H9 (cell line): ENCODE measurements at places on chromosomes 12 and 14. TPM values are rescaled to one million over a fixed set of nuclear protein-coding genes. Genes with fewer than 3 reads are reported as not detected.
A peak's percentile ranks its signal among the peaks of the same experiment; 100 is the strongest.

The ANG gene
- total RNA-seq = 3.2 and 3.8 TPM in 2 replicates

The BEST3 gene
- 0.11 and 0.42 TPM in 2 replicates for total RNA-seq

The HPD gene
- 0.22 TPM in 1 of 2 replicates, not detected in the other for total RNA-seq

The TCTN2 gene
- total RNA-seq = 7.4 and 7.7 TPM in 2 replicates

The RABGGTA gene
- total RNA-seq = 25.6 and 26.1 TPM in 2 replicates

The CYP27B1 gene
- total RNA-seq = 6.1 and 6.5 TPM in 2 replicates

The SYNDIG1L gene
- total RNA-seq = 0.22 and 0.33 TPM in 2 replicates

The DCN gene
- not detected in 2 replicates for total RNA-seq

The DENND5B gene
- total RNA-seq = 13.4 and 14.2 TPM in 2 replicates

The TGM1 gene
- total RNA-seq = 1.8 and 2.9 TPM in 2 replicates

The PTGER2 gene
- total RNA-seq = 0.68 and 1.0 TPM in 2 replicates

The OAS2 gene
- not detected in 2 replicates for total RNA-seq

The VDR gene
- 0.61 and 0.70 TPM in 2 replicates for total RNA-seq

DNA sequence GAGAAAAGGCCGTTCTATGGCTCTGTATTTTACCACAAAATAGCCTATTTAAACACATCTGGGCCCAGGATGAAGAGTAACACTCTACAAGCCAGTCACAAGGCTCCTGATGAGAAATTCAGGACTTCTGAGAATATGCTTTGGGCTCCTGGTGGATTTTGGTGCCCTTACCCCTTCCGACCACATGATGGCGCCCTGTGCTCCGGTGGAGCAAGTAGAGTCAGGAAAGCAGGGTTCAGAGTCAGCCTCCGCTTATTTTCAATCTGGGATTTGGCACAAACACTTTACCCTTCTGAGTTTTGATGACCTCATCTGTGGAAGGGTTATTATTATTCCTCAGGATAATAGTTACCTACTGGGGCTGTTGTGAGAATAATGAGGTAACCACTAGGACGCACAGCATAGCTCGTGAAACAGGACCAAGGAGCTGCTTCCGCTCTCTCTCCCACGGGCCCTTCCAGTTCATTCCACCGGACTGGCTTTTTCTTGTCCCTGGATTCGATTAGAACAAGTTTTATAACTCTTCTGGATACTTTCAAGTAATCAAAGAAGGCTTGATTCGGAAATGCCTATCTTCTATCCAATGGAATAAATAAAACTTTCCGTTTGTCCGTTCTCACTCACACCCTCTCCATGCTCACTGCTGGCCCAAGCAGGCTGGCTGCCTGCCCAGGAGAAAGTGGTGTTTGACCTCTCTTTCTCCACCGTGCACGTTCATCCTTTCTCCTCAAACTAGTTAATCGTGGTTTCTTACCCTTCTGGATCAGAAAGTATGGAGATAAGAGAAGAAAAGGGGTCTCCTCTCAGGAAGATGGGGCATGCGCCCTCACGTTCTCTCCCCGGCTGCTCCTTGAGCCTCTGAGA, 104.6 kb downstream of the GALC start:
- DNase-seq = peak; percentile 74

DNA sequence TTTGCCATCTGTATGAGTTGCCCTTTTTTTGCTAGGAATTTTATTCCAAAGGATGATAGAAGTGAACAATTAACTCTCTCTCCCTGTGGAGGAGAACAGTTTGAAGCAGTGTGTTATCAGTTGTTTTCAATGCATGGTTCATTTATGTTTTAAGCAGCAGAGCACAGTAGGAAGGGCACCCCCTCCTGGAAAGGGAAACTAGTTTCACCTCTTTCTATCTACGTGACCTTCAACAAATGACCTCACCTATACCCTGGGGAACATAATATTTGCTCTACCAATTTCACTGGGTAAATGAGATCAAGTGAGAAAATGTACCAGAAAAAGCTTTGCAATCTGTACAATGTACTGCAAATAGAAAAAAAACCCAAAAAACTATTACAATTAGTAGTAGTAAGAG, 5.4 kb upstream of the DCP1B start:
- DNase-seq = no peak

GRCh38 chr12:123280971-123281370, 9.3 kb upstream of the CDK2AP1 start:
- DNase-seq = no peak

GRCh38 chr12:53808023-53808705, 56.4 kb upstream of the CISTR start:
- no peak for DNase-seq

DNA sequence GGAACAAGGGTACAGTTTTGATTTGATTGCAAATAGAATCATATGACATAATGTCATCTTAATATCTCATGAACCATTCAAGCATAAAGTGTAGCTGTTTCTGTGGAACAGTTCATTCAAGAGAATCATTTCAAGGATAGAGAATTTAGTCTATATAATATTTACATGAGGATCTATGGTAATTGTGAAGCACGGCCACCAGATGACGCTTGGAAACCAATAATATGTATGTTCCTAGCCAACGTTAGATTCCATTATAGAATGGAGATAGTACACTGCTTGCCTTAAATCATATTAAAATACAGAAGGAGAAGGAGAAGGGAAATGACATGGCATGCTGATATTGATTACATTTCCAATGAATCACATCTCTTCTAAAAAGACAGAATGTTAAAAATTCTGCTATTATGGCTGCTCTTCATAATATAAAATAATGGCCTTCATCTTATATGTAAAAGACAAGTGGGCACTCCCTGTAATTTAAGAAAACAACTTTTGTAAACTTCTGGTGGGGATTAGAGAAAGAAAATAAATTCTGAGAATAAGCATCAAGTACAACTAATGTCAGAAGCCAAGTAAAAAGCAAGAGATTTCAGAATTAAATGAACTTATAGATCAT, 351.0 kb downstream of the NAV3 start:
- DNase-seq = no peak

GRCh38 chr12:57268264-57268663, 17.3 kb upstream of the STAC3 start:
- DNase-seq = no peak

- peak; percentile 91 for DNase-seq
Observed at GRCh38 chr12:79690638-79691510, at the start of gene PAWR. TSS of gene PAWR (minus strand) at chr12:79690964. CDS start at chr12:79690244, 720 bp downstream.

DNA sequence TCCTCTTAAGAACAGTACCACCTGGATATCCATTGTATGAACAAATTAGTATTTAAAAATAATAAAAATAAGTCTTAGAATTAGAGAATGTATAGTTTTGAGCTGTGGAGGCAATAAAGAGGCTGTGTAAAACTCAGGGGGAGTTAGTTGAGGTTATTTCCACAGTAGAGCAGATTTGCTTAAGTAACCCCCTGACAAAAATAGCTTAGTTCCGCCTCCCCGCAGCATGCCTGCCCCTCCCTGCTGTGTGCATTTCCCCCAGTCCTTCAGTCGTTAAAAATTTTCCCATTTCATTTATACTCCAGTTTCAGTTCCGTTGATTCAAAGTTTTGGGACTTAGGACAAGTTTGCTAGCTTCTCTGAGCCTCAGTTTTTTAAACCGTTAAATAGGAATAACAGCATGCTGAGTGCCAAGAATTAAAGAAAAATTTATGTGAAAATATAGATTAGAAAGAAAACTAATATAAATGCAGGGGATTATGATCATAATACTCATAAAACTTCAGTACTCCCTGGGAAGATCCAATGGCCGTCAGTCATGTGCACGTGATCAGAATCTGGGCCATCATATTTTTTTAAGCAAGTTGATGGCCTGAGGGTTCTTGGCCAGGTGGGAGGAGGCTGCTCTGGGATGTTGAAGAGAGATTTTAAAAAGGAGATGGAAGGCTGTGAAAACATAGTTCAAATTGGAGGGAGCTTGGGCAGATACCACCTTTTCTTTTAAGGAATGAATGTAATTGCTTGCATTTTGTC, 14.5 kb upstream of the SLC38A2 start:
- peak; percentile 61 for DNase-seq

GRCh38 chr12:80936353-80936641, 1.4 kb downstream of the LIN7A start:
- no peak for DNase-seq

- no peak for DNase-seq
Observed at GRCh38 chr12:12700254-12700653, 4.3 kb upstream of the GPR19 start.

DNA sequence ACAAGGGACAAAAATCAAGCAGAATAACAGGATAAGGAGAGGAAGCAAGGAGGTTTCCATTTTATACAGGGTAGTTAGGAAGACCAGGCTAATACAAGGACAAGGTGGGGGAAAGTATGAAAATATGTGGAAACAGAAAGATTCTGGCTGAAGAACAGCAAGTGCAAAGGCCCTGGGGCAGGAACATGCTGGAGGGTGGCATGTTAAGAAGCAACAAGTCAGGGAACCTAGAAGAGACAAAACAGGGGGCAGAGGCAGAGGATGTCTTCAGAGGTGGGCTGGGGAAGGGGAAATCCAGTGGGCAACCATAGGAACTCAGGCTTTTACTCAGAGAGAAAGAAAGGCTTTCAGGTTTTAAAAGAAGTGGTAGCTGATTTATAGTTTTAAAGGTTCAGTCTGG, 54.8 kb downstream of the NT5DC3 start:
- DNase-seq = no peak

DNA sequence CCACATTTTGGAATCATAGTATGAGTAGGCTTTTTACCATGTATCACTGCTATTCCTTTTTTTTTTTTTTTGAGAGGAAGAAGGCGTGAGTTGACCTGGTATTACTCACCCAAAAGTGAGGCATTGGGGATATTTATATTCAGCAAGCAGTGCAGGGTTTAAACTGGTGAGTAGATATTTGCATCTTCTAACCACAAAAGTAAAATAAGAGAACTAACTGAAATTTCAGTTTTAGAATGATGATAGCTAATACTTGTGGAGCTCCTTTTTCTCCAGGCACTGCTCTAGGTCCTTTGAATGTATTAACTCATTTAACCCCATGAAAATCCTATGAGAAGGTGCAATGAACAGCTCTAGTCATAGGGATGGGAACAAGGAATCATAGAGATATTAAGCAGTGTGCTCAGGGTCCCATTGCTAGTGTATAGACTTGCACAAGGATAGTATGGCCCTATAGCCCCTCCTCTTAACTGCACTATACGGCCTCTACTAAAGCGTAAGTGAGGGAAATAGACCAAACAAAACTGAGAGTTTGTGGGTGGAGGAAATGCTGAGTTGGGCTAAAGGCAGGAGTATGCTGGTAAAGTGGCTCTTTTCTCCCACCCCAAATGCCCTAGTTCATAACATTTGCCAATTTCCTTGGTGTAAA, 104.3 kb upstream of the MAX start:
- DNase-seq = no peak

DNA sequence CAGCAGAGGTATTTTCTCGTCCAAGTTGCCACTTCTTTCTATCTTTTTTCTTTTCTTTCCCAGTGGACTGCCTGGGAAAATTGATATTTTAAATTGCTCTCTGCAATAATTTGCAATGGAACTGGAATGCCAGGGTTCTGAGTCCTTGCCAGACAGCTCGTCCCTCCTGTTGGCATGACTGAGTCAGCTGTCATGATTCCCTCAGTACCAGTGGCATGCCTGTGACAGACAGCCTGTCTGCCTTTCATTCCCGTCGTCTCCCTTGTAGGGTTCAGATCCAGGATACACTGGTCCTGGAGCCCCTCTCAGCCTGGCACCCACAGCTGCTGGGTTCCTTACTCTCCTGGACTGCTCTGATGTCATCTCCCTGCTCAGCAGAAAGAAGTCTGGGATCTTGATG, 84.8 kb downstream of the PTPN11 start:
- no peak for DNase-seq

- DNase-seq = no peak
Observed at GRCh38 chr12:21638054-21638891, 19.4 kb downstream of the LDHB start.

GRCh38 chr12:50201987-50202521, 34.9 kb upstream of the CERS5 start:
- DNase-seq = peak; percentile 47

- DNase-seq = no peak
Observed at GRCh38 chr12:70068743-70069142, 174.5 kb upstream of the CNOT2 start.

- no peak for DNase-seq
Observed at GRCh38 chr12:88733008-88733407, 152.7 kb upstream of the KITLG start.

DNA sequence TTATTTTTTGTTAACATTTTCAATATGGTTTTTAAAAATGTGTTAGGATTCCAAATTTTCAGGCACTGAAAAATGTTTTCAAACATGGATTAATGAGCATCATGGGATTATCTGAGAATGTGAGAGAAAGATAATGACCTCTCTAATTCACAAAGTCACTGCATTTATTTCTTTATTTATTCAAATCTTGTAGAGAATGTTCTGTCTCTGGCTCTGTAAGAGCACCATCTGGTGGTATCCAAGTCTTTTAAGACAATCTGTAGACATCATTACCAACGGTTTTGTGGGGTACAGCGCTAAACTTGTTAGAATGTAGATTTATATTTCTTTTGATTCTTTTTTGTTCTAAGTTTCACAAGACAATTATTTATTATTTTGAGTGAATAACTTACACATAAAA, 956.0 kb upstream of the NOVA1 start:
- no peak for DNase-seq

GRCh38 chr12:785706-786105, 33.3 kb downstream of the WNK1 start:
- no peak for DNase-seq

- peak; percentile 57 for DNase-seq
Observed at GRCh38 chr14:96762650-96763049, 34.5 kb upstream of the VRK1 start.

DNA sequence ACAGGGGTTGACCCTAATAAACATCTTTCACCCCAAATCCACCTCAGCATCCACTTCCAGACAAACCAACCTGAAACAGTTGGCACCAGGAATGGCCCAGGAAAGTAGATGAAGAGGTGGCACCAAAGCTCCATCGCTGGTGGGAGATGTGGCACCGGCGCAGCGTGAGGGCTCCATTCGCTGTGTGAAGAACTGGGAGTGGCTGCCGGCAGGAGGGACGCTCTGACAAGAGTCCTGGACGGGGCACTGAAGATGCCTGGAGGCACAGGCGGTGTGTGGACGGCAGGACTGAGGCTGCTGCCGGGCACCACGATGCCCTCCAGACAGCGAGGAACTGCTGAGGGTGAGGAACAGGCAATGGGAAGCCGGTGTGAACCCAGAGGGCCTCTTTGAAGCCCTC, 29.3 kb downstream of the DIO3 start:
- DNase-seq = no peak

DNA sequence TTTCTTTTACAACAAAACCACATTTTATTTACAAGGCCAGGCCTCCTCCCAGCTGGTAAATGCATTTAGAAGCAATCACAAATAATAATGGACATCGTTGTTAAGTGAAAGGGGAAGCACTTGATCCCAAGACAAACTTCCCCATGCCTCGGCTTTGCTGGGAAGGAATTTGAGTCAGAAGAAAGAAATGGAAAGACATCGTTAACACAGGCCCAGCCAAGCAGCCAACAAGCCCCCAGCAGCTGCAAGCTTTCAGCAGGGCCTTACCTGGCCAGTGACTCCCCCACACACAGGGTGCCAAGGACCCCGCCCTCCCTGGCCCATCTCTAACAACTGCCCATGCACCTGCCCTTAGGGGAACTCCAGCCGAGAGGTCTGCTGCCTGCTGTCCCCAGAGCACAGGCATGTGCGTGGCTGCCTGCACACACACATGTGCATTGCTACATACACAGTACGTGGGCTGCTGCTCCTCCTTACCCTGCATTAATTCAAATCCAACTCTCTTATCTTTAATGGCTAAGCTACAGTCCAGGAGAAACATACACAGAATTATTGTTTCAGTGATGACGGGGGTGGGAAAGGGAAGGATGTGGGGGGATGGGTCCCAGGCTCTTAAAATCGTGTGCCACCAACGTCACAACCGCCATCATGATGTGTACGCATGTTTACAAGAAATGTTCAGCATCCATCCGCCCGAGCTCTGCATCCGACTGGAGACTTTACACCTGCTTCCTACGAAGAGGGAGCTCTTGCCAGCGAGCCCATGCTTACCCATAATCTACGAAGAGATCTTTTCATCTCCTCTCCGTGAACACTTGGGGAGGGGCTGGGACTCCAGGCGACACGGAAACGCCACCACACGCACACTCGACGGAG, 9.8 kb downstream of the BCL11B start:
- no peak for DNase-seq
